ENCODE measurements at places on chromosomes 1 and 21.

DNA sequence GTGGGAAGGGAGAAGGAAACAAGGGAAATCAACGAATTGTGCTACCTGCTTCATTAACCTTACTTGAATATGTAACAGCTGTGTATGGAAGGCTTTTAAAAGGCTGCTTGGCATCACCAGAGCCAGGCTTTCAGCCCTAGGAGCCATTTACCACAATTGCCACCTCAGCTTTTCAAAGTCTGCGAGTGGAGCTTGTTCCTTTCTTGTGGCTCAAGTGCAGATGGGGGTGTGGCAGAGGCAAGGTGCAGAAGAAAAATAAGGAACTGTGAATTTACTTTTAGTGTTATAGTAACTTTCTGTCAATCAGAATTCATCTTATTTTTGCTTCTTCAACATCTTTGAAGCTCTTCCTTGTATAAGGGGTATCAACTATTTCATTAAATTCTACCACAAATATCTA, 17.6 kb downstream of the CLCA2 start:
- DNase-seq: no peak

GRCh38 chr1:164735315-164736052, 176.5 kb downstream of the PBX1 start:
- no peak for DNase-seq

DNA sequence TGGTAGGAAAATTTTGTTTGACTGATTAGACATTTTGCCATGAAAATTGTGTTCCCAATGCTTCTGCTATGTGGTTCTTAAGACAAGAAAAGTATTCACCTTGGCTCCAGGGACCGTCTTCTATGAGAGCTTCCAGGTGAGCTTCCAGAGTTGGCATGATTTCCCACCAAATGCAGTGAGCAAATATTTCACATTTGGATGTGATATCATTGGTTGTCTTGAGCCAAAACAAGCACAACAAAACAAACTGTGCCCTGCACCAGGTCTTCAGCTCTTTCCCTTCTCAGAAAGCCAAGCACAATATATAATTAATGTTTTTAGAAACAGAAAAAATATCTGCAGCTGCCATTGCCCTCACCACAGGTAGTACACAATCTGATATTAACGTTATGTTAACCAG, 1009.0 kb downstream of the PLA2G4A start:
- no peak for DNase-seq

DNA sequence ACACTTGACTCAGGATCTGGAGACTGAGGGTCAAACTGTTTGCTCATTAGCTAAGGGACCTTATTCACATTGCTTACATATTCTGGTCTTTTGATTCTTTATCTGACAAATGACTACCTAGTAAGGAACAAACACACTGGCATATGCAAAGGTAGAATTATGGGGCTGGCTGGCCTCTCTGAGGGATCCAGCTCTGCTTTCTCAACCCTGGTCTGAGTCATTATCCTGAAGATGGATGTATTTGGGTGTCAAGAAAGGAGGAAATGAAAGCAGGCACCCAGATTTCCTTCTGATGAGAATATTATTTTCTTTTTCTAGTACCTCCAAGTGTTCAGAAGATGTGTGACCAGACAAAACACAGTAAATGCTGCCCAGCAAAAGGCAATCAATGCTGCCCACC, 6.0 kb downstream of the SMCP start:
- no peak for DNase-seq

DNA sequence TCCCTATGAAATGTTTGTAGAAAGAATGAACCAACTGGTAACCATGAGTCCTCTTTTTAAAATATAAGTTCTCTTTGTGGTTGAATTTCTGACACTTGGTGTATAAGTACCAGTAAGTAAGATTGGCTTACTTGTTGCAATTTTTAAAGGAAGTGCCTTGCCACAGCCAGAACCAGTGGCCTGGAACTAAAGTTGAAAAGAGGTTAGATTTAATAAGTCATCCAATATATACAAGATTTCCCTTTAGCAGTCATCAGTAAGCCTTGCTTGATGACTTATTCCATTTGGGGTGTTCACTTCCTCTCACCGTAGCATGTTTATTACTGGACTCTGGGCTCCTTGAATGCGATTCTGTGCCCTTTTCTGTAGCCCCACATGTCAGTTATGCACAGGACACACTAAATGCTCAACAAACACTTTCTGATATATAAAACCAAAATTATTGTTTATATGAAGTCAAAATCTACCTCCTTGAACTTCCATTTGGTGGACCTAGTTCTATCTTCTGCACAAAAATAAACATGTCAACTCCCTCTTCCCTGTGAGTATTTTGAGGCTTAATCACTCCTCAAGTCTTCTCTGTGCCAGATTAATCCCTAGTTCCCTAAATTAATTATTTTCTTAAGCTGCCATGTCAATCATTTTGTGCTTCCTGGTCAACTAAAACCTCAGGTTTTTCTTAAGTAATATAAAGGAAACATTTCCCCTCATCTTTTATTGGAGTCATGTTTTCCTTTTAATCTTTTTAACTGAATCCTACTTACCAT, 218.1 kb downstream of the ST6GALNAC3 start:
- no peak for DNase-seq

DNA sequence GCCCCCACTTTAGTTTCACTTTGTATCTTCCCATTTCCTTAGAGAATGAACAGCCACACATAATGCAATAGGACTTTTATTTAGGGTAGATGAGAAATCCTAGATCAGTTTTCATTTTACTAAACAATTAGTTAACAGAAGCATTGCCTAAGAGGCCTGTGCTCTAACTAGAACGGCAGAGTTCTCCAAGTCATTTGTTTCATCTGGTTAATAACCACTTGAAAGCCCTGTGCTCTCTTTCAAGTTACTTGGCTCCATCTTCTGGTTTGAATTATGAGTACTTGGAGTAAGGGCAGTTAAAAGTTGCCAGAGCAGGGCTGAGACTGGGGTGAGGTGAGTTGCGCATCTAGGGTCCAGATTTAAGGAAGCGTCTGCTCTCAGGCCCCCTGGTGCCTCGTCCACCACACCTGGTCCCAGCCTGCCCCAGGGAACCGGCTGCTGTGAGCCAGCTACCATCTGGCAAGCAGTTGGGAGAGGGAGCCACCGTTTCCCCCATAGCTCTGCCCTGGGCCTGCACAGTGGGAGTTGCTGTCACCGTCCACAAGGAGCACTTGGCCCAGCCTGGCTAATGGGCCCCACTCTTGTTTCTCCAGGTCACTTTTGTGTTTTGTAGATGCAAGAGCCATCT, 18.1 kb upstream of the SLC44A3 start:
- no peak for DNase-seq

DNA sequence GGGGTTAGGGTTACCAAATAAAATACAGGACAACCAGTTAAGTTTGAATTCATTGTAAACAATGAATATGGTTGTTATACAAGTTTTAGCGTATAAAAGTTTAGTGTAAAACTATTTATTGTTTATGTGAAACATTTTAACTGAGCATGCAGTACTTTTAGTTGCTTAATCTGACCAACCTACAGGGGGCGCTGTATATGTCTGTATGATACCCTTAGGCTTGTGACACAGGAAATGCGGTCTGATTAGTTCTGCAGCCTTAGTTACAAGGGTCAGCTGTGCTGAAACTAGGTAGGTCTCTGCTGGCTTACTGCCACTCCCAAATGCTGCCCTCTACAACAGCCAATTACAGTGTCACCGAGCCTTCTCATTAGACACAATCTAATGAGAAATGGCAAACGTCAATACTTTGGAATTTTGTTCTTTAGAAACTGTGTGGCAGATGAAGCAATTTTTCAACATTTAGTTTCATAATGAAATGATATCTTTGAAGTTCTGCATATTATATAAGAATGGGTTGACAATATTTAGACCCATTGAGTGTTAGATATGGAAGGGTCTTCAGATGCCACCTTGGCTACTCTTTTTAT, 56.2 kb downstream of the NTNG1 start:
- no peak for DNase-seq

DNA sequence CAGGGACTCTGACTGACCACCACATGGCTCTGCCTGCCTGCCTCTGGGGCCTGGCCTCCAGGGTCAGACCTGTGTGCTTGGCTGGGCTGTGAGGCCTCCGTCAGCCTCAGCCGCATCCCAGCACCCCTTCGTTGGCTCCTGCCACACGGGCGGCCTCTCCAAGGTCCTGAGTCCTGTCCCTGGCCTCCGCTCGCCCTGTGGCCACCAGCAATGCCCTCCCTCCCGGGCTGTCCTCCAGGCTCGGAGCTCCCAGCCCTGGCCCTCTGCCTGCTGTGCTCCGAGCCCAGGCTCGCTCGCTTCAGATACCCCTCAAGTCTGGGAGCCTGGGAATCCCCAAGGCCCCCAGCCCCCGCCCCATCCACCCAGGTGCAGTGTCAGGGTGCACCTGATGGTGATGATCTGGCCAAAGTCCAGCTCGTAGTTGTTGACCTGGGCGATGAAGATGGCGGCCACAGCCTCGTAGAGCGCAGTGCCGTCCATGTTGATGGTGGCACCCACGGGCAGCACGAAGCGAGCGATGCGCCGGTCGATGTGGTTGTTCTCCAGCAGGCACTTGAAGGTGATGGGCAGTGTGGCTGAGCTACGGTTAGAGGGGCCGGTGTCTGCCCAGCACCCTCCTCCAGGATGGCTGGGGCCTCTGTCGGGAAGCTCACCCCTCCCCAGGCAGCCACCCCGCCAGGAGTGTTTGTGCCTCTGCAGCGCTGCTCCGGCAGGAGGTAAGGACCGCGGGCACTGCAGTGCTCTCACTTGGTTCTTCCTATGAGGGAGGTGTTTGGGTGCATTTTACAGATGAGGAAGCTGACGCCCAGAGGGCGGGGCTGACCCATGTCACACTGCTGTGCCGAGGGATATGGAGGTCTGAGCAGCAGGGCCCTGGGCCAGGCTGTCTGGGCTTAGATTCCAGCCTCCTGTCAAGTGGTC, 28.5 kb downstream of the PODN start:
- DNase-seq: no peak

Data from stimulated activated CD8-positive, alpha-beta memory T cell treated with anti-CD3 and anti-CD28 coated beads, Interleukin-4, amount 100 ng/mL, for 1 hour (primary cell).